Stimulated activated CD4-positive, alpha-beta T cell treated with anti-CD3 and anti-CD28 coated beads, Interleukin-1b, Interleukin-23, amount 100 ng/mL, for 1 hour (primary cell): ENCODE measurements at places on chromosomes 4 and X.

DNA sequence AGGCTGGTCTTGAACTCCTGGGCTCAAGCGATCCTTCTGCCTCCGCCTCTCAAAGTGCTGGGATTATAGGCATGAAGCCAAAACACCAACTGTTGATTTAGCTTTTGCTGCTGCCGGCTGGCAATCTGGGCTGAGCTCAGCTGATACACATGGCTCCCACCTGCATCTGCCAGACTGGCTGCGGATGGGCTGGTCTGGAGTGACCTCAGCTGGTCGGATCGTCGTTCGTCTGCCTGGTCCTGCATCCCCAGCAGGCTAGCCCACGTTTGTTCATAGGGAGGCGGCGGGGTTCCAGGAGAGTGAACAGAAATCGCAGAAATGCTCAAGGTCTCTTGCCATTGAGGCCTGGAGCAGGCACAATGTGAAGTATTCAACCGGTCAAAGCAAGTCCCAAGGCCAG is 74.4 kb upstream of the DDX3X start:
- DNase-seq, result no peak

DNA sequence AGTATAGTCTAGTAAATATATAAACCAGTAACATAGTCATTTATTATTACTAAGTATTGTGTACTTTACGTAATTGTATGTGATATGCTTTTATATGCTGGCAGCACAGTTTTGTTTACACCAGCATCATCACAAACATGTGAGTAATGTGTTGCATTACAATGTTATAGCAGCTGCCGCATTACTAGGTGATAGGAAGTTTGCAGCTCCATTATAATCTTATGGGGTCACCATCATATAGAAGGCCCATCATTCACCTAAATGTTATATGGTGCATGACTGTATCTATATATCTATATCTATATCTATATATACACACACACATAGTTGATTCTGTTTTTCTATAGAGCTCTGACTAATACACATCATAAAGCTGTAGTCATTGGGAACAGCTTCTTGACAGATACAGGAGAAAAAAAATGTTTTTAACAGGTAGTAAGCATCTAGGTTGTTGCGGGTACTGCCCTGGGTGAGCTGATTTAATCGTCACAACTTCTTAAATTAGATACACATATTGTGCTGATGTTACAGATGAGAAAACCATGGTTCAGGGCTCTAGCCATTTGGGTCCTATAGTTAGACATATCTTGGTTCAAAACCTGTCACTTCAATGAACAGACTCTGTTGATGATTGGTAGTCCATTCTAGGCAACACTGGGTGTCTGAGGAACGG is 77.9 kb downstream of the CLNK start:
- DNase-seq, result no peak

DNA sequence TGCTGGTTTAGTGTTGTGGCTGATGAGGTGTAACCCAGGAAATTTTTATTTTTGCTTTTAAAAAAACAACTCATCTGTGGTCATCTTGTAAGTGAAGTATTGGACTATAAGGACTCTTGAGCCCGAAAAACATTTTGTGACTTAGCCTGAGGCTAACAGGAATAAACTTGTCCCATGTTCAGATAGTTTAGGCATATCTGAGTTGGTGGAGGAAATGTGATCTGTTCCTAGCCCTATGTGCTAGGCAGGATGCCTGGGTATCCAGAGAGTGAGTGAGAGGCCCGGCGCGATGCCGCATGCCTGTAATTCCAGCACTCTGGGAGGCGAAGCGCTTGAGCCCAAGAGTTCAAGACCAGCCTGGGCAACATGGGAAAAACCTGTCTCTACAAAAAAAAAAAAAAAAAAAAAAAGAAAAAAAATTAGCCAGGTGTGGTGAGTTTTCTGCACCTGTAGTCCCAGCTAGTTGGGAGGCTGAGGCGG is 3.7 kb downstream of the SMS start:
- DNase-seq, result no peak

- no peak for DNase-seq
Observed at GRCh38 chrX:10564484-10564883, 55.9 kb downstream of the MID1 start.

DNA sequence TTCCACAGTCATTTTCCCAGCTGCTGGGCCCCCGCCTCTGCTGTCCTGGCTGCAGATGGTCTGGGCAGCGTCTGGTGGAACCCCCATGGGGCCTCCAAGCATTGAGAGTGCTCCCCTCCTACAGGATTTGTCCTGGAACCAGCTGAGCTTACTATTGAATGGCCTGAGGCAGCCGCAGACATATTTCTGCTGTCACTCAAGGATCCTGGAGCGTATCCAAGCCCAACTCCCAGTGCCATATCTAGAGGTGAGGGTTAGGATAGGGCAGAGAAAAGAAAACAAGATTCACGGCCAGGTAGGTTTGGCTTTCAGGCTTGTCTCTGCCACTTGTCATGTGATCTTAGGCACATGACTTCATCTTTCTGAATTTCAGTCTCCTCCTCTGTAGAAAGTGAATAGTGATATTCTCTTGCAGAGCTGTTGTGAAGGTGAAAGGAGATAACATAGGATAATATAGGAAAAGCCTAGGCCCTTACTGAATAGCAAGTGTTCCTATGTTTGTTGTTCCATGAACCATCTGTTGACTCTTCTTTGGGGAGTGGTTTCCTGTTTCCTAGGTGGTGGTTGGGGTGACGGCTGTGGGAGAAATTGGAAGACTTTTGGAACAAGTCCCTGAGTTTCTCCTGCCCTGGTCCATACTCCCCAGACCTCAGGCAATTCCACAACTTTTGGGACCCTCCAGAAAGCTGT is 52.3 kb downstream of the SEPSECS start:
- DNase-seq, result no peak

DNA sequence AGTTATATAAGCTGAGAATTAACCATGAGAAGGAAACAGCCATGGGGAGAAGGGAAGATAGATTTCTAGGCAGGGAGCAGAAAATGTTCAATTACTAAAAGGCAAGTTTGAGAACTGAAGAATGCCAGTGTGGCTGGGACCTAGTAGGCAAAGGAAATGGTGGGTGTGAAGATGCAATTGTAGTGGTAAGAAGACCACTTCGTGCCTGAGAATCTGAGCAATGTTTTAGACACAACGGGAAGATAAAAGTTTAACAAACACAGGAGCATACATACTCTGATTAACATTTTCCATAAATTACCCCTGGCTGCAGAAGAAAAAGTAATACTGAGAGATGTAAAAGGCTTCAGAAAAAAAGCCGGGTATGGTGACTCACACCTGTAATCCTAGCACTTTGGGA is 18.1 kb upstream of the MMRN1 start:
- no peak for DNase-seq

DNA sequence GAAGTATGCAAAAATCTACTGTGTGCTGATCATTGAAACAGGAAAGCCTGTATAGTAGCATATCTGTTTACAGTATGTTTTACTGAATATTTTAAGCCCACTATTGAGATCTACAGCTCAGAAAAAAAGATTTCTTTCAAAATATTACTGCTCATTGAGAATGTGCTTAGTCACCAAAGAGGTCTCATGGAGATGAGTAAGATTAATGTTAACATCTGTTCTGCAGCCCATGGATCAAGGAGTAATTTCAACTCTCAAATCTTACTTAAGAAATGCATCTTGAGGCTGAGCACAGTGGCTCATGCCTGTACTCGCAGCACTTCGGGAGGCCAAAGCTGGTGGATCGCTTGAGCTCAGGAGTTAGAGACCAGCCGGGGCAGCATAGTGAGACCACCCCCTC is 3.3 kb downstream of the RNF4 start:
- DNase-seq, result no peak

DNA sequence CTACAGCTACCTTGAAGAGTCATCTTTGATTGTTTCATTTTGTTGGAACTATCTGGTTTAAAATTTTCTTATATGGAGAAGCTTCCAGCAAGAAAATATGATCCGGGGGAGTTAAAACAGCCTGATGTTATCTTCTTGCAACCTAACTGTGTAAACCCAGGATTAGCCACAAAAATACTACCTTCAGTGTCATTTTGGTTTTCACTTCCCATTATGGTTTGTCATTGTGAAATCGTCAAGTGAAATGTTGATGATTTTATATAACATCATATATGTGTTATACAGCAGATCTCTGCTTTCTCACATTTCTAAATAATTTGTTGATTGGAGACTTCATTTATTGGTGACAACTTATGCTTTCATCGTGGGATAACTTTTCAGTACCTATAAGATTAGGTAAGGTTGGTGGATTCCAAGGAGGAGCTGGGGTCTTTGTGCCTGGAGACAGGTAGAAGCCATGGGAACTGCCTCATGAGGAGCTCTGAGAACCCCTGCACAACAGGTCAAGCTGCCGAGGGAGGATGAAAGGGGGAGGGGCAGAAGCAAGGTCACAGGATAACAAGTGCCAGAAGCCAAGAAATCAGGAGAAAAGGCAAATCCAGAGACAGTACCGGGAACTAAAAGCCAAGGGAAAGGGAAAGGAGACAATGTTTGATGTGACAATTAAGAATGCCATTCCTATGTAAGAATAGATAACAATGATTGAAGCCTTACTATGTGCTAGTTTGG is 7.2 kb downstream of the ARHGAP24 start:
- no peak for DNase-seq

DNA sequence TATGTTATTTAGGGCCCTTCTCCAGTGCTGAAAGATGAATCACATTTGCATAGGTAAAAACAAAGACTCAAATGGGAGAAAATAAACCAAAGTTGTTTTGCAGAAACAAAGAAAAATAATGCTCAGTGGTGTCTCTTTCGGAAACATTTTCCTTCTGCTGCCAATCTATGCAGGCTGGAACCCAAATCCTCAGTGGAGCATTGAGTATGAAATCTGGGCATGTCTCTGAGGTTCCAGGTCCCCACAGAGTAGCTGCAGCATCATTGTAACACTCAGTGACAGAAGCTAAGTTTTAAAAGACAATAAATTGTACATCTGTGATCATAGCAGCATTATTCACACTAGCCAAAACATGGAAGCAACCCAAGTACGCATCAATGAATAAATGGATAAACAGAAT is 303.6 kb downstream of the FBXW7 start:
- DNase-seq, result no peak

DNA sequence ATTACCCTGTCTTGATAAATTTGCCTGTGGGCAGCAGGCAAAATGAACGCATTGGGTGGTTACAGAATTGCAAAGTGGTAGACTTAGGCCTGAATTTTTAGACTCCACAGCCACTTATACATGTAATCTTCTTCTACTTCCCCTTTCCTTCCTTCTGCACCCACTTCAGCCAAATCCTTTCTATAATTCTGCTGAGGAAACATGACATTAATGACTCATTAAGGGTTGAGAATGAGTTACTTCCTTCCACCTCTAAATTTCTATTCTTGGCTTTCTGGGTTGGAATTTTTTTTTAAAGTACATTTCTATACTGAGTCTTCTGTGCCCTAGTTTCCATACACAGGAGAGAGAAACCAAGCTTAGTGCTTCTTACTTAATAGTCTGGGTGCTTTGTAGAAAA is 10.1 kb downstream of the PAPSS1 start:
- DNase-seq, result no peak

DNA sequence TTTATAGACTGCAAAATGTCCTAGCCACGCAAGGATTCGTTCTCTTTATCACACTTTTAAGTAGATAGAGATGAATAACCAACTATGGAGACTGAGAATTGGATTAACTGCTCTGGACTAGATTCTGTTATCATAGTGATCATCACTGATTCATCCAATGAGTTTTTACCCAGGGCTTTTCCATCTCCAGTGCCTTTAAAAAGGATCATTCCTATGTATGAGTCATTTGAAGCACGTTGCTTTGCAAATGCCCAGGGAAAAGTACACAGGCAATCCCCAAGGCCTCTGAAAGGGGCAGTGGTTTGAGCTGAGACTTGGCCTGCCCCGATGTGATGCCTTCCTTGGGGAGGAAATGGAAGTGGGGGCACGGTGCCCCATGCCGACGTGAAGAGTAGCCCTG is 122.7 kb upstream of the PSAPL1 start:
- no peak for DNase-seq

GRCh38 chr4:74365761-74366160 is 816 bp downstream of the EREG start:
- DNase-seq, result no peak

GRCh38 chr4:98275145-98275544 is 14.0 kb downstream of the RAP1GDS1 start:
- no peak for DNase-seq

- no peak for DNase-seq
Observed at GRCh38 chrX:44946771-44947170, 73.8 kb downstream of the KDM6A start.

DNA sequence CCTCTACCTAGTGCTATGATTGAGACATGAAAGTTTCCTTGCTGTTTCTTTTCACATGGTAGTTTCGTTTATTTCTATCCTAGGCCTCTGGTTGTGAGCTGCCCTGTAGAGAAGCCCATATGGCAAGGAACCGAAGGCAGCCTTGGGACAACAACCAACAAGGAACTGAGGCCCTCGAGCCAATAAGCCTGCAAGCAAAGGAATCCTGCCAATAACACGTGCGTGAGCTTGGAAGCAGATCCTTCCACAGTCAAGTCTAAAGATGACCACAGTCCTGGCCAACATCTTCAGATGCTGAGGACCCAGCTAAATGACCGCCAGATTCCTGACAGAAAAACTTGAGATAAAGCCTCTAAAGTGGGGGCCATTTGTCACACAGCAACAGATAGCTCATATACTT is 100.4 kb upstream of the FAM9B start:
- DNase-seq, result no peak

GRCh38 chr4:20283039-20283438 is 31.3 kb downstream of the SLIT2 start:
- no peak for DNase-seq

- no peak for DNase-seq
Observed at GRCh38 chrX:101551380-101551767, 1.0 kb downstream of the ARMCX1 start.

DNA sequence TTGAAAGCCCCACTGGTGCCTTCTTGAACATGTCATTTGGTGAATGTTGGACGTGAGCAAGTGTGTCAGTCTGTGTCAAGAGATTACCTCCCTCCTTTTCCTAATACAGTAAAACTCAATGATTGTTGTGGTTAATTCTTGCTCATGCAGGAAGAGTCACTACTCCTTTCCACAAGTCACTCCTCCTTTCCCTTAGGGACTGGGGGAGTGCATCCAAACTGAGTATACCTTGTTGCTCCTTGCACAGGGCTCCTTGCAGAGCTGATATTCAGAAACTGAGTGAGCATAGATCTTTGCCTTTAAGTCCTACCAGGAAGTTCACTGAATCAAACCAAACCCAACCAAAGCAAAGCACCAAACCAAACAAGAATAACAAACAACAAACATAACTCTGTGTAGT is 63.9 kb downstream of the GPR50 start:
- DNase-seq, result no peak
